Effector CD4-positive, alpha-beta T cell (primary cell): ENCODE measurements at places on chromosomes 11 and 22.

- DNase-seq: no peak
These were observed 74.5 kb upstream of the ARFGAP3 start for GRCh38 chr22:42931421-42932196.

DNA sequence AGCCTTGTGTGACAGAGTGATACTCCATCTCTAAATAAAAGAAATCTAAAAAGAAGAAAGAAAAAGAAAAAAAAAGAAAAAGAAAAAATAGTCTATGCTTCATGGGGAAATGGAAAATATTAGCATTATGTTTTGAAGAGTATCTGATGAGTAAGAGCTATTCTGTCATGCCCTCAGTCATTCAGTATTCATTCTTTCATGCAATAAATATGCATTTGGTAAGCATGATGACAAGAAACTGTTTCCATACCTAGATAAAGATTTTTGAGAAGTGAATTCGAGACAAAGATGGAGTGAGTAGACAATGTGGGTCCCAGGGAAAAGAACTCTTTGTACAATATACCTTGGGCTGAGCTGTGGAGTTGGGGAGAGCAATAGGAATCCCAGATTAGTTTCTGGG is 6.2 kb upstream of the IFTAP start:
- no peak for DNase-seq

DNA sequence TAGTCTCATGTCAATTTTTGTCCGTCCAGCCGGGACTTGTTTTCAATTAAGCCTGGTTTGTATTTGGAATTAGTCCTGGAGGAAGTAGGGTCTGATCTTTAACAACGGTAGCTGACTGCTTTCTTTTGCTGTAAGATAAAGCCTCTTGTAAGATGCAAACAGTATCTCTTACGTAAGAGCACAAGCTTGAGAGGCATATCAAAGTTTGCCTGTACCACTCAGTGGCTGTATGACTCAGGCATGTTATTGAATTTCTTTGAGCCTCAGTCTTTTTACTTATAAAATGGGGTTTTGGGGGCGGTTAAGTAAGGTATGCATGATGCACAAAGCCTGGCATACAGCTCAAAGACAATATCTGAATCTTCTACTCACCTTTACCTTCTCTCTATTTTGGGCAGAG is 198.4 kb upstream of the NARS2 start:
- no peak for DNase-seq

GRCh38 chr22:28792491-28793383 is 7.6 kb downstream of the XBP1 start:
- DNase-seq: no peak

- DNase-seq: no peak
These were observed 325.8 kb downstream of the C11orf87 start for GRCh38 chr11:109747839-109748238.

GRCh38 chr22:17867160-17867785 is 93.0 kb upstream of the BID start:
- DNase-seq: no peak

DNA sequence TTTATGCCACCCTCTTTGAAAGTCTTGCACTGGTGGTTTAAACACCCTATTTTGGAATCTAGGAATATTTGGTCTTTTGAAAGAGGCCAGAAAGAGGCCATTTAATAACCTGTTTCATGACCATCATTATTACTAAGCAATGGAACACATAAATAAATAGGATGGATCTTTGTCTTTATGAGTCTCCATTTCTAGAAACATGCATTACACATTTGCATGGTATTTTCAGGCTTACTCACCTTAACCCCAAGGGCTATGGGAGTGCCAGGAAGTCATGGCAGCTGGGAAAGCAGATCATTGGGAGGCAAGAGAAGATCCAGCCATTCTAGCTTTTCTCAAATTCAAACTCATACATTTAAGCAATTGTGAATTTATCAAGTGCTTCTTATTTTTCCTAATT is 185.8 kb upstream of the POU2AF2 start:
- DNase-seq: no peak

GRCh38 chr11:2132874-2133240 is 6.3 kb downstream of the IGF2 start:
- DNase-seq: no peak

DNA sequence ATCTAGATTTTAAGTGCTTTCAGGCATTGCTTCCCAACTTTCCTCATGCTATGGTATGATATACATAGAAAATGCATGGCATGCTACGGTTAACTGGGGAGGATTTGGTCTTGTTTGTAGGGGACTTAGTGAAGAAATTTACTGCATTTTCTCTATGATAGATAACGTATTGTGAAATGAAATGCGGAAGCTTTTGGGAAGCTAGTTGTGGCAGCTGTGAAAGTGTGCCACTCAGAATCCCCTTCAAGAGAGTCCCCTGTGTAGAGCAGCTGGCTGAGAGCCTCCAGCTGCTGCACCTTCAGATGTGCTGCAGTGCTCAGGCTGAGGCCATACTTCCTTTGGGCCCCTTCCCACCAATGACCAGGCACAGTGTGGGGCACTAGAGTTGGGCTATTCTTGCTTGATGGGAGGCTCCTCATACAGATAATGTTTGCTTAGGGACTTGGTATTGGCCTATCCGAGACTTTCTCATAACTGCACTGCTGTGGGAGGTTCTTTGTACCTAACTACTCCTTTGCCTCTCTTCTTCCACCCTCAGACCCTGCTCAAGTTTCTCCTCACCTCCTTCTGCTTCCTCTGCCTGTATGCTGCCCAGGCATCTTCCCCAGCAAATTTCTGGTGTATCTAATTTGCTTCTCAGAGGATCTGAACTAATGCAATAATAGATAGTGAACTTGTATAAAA is 67.3 kb downstream of the HIPK3 start:
- no peak for DNase-seq

GRCh38 chr11:115894176-115894575 is 390.0 kb upstream of the CADM1 start:
- no peak for DNase-seq

- no peak for DNase-seq
These were observed 360.3 kb downstream of the TENM4 start for GRCh38 chr11:79080551-79080950.

DNA sequence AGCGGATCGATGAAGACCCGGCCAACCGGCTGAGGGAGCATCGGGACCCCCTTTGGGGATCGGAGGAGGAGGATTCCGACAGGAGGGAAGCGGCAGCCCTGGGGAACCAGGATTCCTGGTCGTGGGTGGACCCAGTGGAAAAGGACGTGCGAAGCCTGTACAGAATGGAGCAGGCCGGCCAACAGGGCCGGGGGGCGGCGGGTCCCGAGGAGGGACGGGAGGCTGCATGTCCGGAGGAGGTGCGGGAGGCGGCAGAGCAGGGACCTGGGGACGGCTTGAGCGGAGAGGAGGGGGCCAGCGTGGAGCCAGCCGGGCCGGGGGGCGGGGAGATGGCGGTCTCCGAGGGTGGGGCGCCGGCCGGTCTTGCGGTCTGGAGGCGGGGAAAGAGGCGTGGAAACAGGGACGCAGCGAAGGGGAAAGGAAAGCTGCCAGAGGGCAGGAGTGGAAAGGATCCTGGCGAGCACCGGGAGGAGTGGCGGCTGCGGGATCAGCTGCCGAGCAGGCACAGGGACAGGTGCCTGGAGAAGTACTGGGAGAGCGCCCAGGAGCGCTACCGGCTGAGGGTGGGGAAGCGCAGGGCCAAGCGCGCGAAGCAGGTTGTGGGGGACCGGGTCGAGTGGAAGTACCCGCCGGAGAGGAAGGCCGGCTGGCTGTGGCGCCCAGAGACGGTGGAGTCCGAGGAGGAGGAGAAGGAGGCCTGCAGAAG is at the start of gene ANO5:
ANO5 (plus strand) TSS at position 444 of the 706 bp plus-strand sequence. CDS start 408 bp downstream, outside the sequence.
- no peak for DNase-seq
